ENCODE measurements at places on chromosomes 4 and X. TPM values are rescaled to one million over a fixed set of nuclear protein-coding genes. Genes with fewer than 3 reads are reported as not detected.

- no peak for DNase-seq
- no peaks in the 10 kb centered on the region for H3K36me3 ChIP-seq
- peaks cover 25% of the 10 kb centered on the region for H3K4me1 ChIP-seq
Observed at GRCh38 chr4:153153339-153153871, 50.8 kb upstream of the TRIM2 start.

DNA sequence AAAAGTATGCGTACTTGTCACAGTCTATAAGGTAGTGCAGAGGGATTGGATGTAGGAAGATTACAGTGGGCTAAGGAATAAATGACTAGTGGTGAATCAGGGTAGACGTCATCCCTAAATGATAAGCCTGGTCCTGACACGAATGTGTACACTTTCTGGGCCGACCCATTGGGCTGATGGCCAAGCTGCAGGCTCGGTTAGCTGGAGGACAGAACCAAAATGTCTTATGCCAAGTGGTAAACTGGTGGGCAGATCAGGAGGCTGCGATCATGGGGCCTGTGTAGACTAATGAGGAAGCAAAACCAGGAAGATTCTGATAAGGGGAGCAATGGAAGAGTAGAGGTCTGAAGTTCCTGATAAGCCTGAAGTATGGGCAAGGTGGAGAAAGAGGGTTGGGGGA, 272.8 kb upstream of the GATB start:
- H3K27ac ChIP-seq, result no peak overlapping the region
- no peaks in the 10 kb centered on the region for H3K4me1 ChIP-seq
- peaks cover 6% of the 10 kb centered on the region for H3K27me3 ChIP-seq
- no peak overlapping the region for H3K4me3 ChIP-seq
- H3K36me3 ChIP-seq, result no peaks in the 10 kb centered on the region

DNA sequence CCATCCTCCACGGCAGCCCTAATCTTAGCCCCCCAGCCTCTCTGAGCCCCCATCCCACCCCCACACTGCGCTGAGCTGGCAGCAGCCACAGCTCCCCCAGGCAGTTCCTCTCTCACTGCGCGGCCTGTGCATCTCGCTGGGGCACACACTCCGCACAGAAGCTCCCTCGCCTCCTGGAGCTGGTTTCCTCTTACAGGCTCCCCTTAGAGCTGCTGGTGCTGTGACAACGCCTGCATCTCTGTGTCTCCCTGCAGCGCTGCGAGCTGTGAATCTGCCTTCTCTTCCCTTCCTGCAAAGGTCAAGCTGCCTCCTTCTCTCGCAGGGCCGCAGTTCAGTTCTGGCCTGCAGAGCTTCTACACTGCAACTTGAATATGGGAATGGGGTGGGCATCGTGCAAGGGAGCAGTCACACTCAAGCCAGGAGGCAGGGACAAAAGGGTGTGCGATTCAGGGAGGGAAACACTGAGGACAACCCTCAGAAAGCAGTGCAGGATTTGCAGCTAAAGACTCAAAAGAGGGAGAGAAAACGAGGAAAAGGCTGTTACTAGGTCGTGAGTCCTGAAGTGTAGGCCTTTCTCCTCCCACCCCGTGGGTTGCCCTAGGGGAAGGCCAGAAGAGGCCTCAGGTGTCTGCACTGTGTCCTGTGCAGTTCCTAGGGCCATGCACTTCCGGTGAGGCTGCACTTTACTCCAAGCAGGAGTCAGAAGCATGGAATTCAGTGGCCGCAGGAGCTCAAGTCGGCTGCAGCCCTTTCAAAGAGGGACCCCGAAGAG, 87.0 kb downstream of the BCOR start:
- DNase-seq, result peak; percentile 77
- no peak overlapping the region for H3K27ac ChIP-seq
- H3K4me1 ChIP-seq, result no peaks in the 10 kb centered on the region

DNA sequence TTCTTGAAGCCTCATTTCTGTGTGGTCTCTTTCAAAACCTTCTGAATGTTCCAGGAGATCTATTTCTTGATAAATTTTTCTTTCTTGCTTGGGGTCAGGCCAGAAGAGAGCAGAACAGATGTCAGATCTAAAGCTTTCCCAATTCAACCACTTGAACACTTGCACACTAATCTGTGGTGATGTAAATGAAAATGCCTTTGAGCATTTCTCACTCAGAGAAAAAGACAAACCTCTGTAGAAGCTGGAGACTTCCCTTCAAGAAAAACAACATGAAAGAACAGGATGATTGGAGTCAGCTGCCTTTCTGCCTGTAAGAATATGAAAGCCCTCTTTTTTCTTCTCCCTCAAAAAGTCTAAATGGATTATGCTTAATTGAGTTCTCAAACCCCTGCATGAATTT, 11.2 kb downstream of the IGFBP7 start:
- no peak overlapping the region for H3K4me3 ChIP-seq
- peak overlapping the region; percentile 40 for H3K27ac ChIP-seq
- DNase-seq, result no peak
- no peaks in the 10 kb centered on the region for H3K4me1 ChIP-seq
- H3K36me3 ChIP-seq, result no peaks in the 10 kb centered on the region

DNA sequence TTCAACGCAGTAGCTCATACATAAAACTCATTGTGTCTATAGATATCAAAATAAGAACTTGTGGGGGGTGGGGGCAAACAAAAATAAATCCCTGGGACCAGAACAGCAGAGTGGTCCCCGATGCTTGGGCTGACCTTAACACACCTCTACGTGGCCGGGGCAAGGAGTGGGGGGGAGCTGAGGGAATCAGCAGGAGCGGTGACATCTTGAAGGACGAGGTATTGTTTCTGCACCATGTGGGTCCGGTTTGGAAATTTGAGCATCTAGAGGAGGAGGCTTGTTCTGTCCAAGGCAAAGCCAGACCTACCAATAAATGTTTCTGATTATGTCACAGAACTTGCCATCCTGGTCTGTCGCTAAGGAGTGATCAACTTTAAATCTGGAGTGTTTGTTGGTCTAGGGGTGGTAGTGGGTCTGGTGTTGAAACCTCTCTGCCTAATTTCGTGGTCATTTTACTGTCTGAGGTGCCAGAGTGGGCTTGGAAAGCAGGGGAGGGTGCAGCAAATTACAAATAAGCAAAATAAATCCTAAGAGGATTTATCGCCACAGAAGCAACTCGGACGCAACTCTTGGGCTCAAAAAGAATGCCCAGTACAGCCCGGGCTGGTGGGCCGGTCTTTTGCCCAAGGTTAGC, 774 bp upstream of the RAPGEF2 start:
- peak; percentile 65 for DNase-seq
- no peaks in the 10 kb centered on the region for H3K36me3 ChIP-seq
- peak overlapping the region; percentile 80 for H3K4me3 ChIP-seq
- H3K27ac ChIP-seq, result no peak overlapping the region
- H3K27me3 ChIP-seq, result peaks cover 8% of the 10 kb centered on the region

GRCh38 chrX:3293251-3293650, 53.2 kb downstream of the MXRA5 start:
- H3K27ac ChIP-seq, result no peak overlapping the region
- no peaks in the 10 kb centered on the region for H3K27me3 ChIP-seq
- H3K4me3 ChIP-seq, result no peak overlapping the region
- no peaks in the 10 kb centered on the region for H3K36me3 ChIP-seq
- H3K4me1 ChIP-seq, result no peaks in the 10 kb centered on the region

GRCh38 chr4:57048590-57049304, 61.4 kb downstream of the IGFBP7 start:
- H3K4me1 ChIP-seq, result no peaks in the 10 kb centered on the region
- no peaks in the 10 kb centered on the region for H3K36me3 ChIP-seq
- H3K4me3 ChIP-seq, result no peak overlapping the region

- no peak for DNase-seq
- H3K4me3 ChIP-seq, result no peak overlapping the region
- H3K27ac ChIP-seq, result no peak overlapping the region
- H3K4me1 ChIP-seq, result no peaks in the 10 kb centered on the region
- H3K36me3 ChIP-seq, result no peaks in the 10 kb centered on the region
- H3K27me3 ChIP-seq, result peaks cover 59% of the 10 kb centered on the region
Observed at GRCh38 chrX:29506729-29507128, 708.6 kb upstream of the MAGEB2 start.

DNA sequence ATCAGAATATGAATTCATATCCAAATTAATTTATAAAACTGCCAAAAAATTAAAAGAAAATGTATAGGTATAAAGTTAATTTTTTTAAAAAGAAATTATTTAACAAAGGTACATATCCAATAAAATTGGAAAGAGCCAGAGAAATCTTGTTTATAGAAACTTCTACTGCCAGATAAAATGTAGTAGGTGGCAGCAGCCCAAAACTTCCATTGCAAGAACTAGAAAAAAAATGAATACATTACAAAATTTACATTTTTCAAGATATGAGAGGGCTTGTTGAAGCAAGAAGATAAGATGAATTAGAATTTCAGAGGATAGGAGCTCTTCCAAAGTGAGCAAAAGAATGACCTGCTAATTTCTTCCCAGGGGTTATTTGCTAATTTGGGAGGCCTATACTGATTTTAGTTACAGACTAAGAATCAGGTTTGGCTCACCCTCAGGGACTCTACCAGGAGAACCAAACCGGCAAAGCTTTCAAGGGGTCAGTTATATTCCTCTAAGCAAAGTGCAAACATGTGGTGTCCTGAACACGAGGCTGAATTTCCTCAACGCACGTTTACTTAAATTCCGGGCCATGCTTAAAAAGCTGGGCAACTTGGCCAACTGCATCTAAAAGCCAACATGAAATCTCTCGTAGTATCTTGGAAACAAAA, 17.5 kb downstream of the ANKRD50 start:
- H3K4me3 ChIP-seq, result no peak overlapping the region
- H3K27me3 ChIP-seq, result no peaks in the 10 kb centered on the region
- DNase-seq, result no peak
- H3K27ac ChIP-seq, result no peak overlapping the region

DNA sequence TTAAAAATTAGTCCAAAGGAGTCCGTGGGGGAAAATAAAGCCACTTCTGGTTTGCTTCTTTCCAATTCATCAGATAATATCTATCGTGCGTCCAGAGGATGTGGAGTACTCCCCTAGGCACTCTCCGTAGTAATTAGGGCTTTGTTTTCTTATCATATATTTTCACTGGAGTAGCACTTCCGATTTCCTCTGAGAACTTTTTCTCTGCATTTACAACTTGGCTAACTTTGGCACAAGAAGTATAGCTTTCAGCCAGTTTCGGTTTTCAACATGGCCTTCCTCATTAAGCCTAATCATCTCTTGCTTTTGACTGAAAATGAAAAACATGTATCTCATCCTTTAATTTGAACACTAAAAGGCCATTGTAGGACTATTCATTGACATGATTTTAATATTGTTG, 80.5 kb downstream of the CASP3 start:
- no peaks in the 10 kb centered on the region for H3K36me3 ChIP-seq
- no peaks in the 10 kb centered on the region for H3K27me3 ChIP-seq
- DNase-seq, result no peak
- H3K4me1 ChIP-seq, result no peaks in the 10 kb centered on the region
- H3K4me3 ChIP-seq, result no peak overlapping the region

Gene TRIM61
- 3.3 TPM for total RNA-seq

Gene RAI2
- 4.8 TPM for total RNA-seq

Gene SSX2B
- not detected for total RNA-seq

Gene CXXC4
- 12.4 TPM for total RNA-seq

Gene PPP3CA
- 36.6 TPM for total RNA-seq

Gene UBQLN2
- total RNA-seq, result 31.3 TPM
